ENCODE measurements at places on chromosomes 11 and 22.

DNA sequence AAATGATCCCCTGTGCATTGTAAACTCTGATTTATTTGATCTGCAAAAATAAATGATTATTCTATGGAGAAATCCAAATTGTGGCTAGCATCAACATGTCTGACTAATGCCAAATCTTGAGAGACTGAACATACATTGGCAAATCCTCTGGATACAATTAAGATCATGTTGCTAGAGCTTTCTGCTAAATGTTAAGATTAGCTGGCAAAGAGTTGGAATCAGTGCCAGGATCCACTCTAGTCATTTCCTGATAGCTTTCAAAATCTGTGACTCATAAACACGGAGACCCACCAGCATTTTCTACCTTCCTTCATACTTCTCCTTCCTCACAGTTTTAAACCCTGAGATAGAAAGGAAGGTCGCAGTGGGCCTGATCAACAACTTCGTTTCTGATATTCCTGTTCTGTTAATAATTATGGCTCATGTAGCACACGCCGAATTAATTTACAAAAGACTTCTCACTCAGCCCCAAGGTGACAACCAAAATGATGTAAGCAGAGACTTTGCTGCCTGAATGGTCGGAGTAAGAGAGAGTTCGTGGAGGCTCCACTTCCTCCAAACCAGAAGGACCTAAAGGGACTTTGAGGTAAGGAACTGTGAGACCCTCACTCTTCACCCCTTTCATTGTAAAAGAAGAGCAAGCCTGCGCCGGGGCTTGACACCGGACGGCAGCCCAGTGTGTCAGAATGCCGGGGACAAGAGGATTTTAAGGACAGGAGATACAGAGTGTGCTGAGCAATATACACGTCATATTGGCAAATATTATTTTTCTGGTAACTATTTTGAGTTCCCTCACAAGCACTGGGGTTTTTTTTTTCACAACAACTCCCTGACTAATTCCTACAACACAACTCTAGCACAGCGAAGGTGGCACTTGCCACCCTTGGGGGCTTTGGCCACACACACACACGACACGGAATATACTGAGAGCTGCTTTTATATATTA lies 42.0 kb downstream of the SERPINH1 start:
- DNase-seq, result no peak

DNA sequence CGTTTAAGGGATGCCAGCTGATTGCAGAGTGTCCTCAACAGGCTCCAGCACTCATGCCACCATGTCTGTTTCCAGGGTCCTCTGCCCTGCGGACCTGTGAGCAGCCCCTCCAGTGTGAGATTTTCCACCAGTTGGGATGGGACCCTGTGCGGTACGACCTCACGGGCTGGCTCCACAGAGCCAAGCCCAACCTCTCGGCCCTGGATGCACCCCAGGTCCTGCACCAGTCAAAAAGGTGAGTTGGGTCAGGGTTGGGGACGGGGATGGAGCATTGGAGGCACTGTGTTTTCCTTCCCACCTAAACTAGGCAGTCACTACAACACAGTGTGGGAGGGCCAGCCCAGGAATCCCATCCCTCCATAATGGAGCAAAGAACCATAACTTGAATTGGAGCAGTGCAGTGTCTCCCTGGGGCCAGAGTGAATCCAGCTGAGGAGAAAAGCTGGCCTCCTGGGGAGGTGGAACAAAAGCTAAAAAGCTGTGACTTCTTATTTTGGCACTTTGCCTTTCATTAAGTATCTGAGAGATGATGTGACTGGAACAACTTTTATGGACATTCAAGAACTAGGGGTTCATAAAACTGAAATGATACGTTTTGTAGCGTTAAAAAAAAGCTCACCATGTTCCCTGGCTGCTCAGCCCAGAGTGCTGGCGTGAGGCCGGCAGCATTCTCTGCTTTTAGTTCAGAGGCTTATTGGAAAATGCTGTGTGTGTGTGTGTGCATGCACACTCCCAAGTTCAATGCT lies 101.8 kb downstream of the MYO18B start:
- DNase-seq, result no peak

DNA sequence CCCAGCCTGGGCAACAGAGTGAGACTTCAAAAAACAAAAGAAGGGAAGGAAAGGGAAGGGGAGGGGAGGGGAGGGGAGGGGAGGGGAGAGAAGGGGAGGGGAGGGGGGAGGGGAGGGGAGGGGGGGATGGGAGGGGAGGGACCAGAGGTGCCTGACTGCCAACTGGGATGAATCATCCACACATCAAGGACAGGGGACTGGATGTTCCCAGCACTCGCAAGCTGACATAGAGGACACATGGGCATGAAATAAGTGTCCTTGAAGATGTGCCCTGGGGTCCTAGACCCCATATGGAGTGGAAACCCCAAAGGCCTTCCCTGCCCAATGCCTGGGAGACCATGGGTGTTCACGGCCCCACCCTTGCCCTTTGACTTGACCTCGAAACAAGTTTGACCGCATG lies 19.8 kb downstream of the TST start:
- no peak for DNase-seq

DNA sequence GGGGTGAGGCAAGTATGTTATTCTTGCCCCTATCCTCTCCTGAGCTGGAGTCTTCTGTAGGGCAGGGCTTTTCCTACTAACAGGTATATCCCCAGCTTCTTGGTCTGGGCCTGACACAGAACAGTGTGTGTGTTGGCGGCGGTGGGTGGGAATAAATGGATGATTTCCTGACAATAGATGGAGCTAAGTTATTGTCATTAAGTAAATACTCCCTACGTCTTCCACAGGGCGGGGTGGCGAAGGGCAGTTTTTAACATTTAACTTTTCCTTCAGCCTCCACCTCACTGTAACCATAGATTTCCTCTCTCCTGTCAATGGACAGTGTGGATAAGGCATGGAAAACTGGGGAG lies 11.7 kb upstream of the SMPD1 start:
- DNase-seq, result no peak

DNA sequence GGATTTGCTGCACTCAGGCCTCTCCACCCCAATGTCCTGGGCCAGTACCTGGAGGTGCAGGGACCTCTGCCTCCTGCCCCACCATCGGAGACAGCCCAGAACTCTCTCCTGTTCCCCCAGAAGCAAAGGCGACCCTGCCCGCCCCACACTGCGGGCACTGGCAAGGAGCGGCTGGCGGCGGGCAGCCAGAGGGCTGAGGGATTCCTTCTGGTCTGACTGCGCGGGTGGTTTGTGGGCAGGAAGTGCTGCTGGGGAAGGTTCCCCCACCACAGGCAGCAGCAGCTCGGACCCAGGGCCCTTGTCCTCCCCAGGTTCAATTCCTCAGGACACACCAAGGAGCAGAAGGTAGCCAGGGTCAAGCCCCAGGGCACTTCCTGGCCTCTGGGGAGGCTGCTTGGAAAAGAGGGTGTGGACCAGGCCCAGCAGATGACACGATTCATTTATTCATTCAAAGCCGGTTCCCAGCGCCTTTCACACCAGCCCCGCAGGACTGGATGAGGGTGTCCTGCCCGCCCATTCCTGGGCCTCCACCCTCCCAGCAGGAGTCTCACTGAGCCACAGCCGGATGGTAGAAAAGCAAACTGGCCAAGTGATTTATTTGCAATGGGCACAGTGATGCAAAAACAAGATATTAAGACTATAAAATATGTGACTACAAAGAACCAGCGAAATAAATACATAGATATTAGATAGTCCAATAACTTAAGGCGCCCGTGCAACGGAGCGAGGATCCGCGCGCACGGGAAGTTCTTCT lies 1.2 kb downstream of the PHLDA2 start:
- no peak for DNase-seq

DNA sequence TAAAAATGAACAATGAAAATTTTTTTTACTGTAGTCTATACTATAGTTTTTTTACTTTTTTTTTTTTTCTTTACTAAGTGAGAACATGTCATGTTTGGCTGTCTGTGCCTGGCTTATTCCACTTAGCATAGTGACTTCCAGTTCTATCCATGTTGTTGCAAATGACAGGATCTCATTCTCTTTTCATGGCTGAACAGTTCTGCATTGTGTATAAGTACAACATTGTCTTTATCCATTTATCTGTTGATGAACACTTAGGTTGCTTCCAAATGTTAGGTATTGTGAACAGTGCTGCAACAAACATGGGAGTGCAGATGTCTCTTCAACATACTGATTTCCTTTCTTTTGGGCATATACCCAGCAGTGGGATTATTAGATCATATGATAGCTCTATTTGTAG lies 88.1 kb upstream of the CCDC90B start:
- no peak for DNase-seq

- DNase-seq, result no peak
Measured at GRCh38 chr11:108880510-108880909, 215.6 kb downstream of the DDX10 start.

Measured in activated T-helper 9 cell treated with anti-CD3 and anti-CD28 coated beads, Interleukin-2, amount 50 U/mL, for 16 hours (primary cell).